ENCODE measurements at places on chromosomes 3 and 15. TPM values are rescaled to one million over a fixed set of nuclear protein-coding genes. Genes with fewer than 3 reads are reported as not detected.

DNA sequence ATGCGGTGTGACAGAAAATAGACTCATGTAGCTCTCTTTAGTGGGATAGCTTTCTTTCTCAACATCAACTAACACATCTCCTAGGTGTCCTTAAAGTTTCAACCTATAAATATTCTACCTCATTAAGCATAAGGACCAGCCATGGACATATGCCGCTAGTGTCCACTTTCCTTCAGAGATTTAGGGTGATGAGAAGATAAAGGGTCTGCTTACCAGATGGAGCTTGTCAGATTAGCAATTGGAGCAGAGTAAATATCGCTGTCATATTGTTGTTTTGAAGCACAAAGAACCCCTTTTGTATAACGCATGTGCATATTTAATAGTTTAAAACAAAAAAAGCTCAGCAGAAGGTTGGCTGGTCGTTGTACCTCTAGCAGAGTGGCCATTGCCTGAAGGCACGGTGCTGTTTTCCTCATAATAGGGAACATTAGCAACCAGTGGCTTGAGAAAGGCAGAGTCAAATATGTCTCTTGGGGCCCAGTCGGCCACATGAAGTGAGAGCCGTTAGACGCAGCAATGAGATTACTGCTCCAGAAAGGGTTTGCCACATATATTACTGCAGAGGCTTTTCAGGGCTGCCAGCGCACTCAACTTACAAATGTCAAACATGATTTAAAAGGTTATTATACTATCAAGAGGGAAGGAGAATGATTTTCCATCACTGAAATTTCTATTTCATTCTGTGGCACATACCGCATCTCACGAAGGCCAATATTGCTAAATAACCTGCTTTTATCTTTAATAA, 264.2 kb downstream of the ROBO2 start:
- DNase-seq = no peak

GRCh38 chr15:51161491-51162220, 67.0 kb upstream of the TNFAIP8L3 start:
- no peak for DNase-seq

GRCh38 chr15:31732726-31733125, 297.6 kb upstream of the CHRNA7 start:
- no peak for DNase-seq

The GPR149 gene
- not detected for total RNA-seq

The CCDC33 gene
- total RNA-seq = not detected

The ABCF3 gene
- 102 TPM for total RNA-seq

The THAP10 gene
- total RNA-seq = not detected

All from naive thymus-derived CD4-positive, alpha-beta T cell (primary cell).